CD4-positive, alpha-beta T cell treated with Interleukin-17A for 4 hours (primary cell): ENCODE measurements at places on chromosomes 11 and 22.

DNA sequence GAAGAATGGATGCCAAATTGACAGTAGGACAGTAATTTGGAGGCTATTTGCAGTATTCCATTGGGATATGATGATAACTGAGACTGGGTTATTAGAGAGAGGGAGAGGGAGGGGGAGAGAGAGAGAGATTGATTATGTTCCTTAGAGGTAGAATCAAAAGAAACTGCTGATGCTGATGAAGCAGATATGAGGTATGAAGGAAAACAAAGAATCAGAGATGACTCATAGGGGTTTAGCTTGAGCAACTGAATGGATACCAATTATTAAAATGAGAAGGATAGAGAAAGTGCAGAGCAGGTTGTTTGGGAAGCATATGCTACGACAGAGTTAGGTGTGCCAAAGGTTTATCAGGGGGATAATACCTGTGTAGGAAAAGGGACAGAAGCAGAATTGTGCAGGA lies 12.8 kb upstream of the NUCB2 start:
- no peak for DNase-seq

- DNase-seq, result peak; percentile 44
These were observed 74.7 kb downstream of the SC5D start for GRCh38 chr11:121367001-121367843.

DNA sequence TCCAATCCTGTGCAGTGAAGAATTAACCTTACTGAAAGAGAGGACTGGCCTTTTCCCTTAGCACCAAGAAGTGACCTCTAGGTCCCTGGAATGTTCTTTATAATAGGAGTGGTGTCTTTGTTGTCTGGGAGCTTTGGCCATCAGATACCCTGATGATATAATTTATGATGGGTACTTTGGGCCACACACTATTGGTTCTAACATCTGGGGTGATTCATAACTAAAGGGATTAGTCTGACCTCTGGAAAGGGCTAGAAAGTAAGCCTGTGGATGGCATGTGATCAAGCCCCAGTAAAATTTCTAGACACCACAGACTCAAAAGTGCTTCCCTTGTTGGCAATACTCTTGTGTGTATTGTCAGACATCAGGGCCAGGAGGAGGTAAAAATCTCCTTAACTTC lies 891.2 kb downstream of the KCNA4 start:
- DNase-seq, result no peak

GRCh38 chr11:8584082-8584481 lies 9.9 kb downstream of the STK33 start:
- DNase-seq, result no peak

GRCh38 chr11:34665077-34665835 lies 44.4 kb downstream of the EHF start:
- no peak for DNase-seq

DNA sequence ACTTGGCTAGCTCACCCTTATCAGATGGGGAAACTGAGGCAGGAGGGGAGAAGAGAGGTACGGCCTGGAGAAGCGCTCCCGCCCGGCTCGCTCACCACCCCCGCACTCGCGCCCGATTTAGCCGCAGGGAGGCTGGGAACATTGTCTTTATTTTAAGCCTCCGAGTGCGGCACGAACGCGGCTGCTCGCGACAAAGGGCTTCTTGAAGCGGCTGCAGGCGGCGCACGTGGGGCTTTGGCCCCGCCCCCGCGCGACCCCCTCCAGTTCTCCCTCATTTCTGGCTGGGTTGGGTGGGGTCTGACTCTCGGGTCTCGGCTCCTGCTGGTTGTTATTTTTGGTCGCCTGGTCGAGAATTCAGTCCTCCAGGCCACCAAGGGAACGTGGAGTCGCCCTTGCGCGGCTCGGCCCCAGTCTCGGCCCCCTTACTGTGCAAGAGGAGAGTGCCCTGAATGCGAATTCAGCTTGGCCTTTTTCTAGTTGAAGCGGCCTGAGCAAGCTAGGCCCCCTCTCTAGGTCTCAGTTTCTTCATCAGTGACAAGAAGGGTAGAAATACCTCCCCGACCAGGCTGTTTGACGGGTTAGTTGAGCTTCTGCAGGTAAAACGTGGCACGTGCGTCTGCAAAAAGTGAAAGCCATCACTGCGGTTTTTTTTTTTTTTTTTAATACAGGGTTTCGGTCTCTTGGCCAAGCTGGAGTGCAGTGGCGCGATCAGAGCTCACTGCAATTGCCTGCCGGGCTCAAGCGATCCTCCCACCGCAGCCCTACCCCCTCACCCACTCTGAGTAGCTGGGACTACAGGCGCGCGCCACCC lies 2.6 kb upstream of the CHRM1 start:
- no peak for DNase-seq

- DNase-seq, result peak; percentile 63
These were observed 92.8 kb upstream of the APOA1 start for GRCh38 chr11:116930177-116930576.

- peak; percentile 54 for DNase-seq
These were observed 65.0 kb downstream of the SFI1 start for GRCh38 chr22:31561238-31561887.

DNA sequence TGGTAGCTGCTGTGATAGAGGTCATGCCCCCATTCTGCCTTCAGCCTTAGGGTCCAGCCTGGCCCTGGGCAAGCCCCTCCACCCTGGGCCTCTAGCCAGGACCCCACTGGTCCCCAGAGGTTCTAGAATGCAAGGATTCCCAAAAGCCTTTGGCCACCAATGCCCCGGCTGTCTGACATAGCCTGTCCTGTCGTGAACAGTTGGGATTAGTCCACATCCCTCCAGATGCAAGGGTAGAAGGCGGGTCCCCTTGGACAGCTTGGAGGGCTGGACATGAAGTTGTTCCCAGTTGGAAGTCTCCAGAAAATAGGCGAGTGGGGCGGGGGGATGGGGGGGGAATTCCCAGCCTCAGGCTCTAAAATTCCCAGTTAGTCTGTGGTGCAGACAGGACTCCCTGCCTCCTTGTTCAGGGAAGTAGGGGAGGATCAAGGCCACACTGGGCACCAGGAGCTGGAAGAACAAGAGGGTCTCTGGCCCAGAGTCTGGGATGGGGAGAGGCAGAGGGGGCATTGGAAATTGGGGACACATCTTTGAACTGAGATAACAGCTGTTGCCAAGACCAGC lies 5.2 kb upstream of the ADORA2A start:
- DNase-seq, result no peak

DNA sequence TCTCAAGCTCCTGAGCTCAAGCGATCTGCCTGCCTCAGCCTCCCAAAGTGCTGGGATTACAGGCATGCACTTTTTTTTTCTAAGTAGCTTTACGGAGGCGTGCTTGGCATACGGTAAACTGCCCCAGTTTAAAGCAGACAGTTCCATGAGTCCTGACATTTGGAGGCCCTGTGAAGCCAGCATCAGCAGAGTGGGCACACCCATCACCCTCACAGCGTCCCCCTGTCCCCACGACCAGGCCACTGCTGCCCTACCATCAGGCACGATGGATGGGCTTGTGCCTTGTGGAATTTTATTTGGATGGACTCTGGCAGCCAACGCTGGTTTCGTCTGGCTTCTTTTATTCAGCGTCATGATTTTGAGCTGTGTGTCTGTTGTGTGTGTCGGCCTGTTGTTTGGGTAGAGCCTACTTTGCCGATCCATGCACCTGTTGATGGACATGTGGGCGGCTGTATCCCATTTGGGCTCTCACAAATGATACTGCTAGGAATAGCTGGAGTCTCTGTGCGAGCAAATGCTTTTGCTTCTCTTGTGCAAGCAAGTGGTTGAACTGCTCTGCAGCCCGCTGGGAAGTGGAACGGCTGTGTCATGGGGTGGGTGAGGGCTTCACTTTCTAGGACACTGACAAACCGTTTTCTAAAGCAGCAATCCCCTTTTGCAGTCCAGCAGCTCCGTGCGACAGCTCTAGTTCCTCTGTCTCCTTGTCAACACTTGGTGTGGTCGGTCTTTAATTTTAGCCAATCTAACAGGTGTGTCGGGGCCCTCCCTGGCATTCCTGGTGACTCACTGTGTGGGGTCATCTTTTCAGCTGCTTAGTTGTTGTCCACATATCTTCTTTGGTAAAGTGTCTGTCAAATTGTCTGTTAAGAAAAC lies 23.8 kb downstream of the KCNQ1 start:
- no peak for DNase-seq

GRCh38 chr11:73154178-73154577 lies 12.1 kb upstream of the FCHSD2 start:
- DNase-seq, result peak; percentile 55

DNA sequence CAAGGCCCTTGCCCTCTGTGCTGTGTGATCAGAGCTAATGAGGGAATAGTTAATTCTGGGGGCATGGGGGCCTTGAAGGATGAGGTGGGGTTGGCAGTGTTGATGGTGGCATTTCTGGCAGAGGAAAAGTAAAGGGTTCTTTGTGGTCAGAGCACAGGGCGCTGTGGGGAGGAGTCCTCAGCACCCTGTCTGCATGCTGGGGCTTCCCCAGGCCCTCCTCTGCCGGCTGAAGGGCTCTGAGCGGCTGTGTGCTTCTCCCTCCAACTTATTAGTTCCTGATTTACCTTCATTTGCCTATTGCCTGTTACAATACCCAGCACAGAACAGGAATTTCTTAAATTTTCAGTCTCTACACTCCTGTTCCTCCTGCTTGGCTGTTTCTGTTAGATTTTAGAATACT lies 122.8 kb downstream of the HIPK3 start:
- no peak for DNase-seq

- DNase-seq, result no peak
These were observed 43.0 kb downstream of the MMP20 start for GRCh38 chr11:102582140-102582539.

DNA sequence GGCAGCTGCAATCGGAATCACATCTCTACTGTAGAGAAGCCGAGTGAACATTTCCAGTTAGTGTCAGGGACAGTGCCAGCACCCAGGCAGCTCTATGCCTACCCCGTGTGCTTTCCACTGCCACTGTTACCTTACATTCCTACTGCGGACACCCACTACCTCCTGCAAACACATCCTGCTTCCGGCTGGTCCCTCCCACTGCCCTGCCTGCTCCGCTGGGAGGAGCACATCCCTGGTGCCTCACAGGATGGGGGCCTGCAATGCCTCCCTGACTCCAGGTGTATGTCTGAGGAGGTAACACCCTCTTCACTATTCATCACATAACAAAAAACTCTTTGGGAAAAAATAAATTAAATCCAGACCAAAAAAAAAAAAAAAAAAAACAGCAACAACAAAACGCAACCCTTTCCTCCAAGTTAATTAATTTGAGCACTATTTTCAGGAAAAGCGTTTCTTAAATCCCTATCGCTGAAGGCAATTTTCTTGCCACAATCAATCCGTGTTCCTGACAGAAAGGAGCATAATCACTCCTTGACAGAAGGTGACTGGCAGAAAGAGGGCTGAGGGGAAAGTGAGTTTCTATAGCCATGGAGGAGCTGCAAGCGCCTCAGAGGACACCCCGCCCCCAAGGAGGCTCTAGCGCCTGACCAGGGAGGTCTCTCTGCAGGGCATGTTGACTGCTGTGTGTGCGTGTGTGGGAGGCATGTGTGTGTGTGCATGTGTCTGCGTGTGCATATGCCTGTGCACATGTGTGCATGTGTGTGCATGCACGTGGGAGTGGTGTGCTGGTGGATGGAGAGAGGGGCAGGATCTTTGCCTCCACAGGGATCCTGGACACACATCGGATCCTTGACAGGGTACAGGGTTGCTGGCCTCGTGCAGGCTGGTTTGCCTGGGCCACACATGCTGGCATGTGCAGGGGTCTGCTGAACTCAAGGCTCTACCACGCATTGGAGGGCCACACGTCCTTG lies 134.8 kb upstream of the NTM start:
- no peak for DNase-seq

GRCh38 chr22:47400701-47401591 lies 638.5 kb downstream of the TBC1D22A start:
- DNase-seq, result no peak

DNA sequence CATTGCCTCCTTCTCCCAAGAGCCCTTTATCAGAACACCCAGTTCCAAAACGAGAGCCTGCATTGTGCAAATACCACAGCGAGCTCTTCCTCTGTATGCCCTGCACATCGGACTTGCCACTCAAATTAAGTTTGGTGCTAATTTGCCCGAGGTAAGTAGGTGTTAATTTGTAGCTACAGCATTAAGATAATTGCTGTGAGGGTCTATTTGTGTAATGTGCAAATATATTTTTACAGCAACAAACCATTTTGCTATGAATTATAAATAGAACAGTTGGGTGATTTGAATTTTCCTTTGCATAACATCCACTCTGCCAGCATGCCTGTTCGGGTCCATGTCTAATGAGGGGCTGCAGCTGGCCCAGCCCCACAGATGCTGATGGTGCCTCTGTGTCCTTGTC lies 8.1 kb downstream of the ARHGAP8 start:
- DNase-seq, result no peak

GRCh38 chr11:62108017-62108750 lies 15.6 kb upstream of the INCENP start:
- DNase-seq, result peak; percentile 48

DNA sequence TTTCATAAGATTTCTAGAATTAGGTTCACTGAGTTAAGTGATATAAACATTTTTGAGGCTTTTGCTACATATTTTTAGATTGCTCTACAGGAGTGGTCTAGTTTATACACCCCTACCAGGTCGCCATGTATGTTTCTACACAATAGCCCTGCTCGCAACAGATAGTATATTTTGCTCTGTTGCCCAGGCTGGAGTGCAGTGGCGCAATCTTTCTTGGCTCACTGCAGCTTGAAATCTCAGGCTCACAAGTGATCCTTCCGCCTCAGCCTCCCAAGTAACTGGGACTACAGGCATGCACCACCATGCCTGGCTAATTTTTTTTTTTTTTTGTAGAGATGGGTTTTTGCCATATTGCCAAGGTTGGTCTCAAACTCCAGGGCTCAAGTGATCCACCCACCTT lies 10.4 kb downstream of the ZNRF3 start:
- DNase-seq, result no peak

DNA sequence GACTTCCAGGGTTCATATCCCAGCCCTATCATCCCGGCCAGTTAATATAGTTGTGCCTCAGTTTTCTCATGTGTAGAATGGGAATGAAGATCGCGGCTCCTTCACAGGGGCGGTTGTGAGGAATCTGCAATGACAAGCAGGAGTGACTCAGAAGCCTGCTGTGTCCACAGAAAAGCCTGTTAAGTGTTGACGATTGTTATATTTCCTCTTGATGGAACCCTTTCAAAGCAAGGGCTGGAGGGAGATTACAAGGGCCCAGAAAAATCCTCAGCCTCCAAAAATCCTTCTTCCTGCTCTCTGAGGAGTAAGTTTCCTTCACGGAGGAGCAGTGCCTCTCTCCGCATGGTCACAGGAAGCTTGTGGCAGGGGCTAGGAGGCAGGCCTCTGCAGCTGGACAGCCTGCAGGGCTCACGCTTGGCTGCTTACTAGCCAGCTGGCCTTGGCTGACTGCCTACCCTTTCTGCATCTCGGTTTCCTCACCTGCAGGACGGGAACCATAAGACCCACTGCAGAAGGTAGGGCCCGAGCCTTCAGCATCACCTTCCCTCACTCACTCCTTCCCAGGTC lies 63.4 kb downstream of the CACNG2 start:
- DNase-seq, result no peak

GRCh38 chr11:86418106-86418505 lies 43.4 kb downstream of the CCDC81 start:
- DNase-seq, result no peak

- no peak for DNase-seq
These were observed 31.8 kb upstream of the GUCY1A2 start for GRCh38 chr11:107050121-107050520.

DNA sequence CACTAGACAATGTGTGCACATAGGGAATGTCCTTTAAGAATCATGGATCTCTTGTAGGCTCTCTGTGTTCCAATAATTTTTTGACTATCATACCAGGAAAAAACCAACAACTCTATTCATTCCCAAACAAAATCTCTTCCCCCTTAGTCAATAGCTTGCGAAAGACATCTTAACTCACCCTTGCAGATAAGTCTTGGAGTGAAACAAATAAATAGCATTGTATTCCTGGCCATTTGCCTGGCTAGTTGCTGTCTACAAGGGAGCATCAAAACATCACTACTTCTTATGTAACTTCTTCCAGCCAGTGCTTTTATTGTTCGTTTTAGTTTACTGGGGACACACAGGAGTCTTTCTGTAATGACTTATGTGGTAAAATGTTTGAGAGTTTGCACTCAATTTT lies 29.4 kb downstream of the SCN3B start:
- no peak for DNase-seq
